ENCODE measurements at places on chromosomes 3 and 15. TPM values are rescaled to one million over a fixed set of nuclear protein-coding genes. Genes with fewer than 3 reads are reported as not detected.

PIF1 gene
- total RNA-seq, result 21.5 TPM

STIMATE gene
- total RNA-seq, result 10.0 TPM

CLSTN2 gene
- 0.02 TPM for total RNA-seq

GP9 gene
- total RNA-seq, result not detected

CA12 gene
- 141 TPM for total RNA-seq

SLC24A5 gene
- total RNA-seq, result not detected

GCNT3 gene
- 156 TPM for total RNA-seq

SCN11A gene
- not detected for total RNA-seq

PARP15 gene
- not detected for total RNA-seq

TMC3 gene
- total RNA-seq, result not detected

AMIGO3 gene
- 0.56 TPM for total RNA-seq

GPR171 gene
- total RNA-seq, result not detected

RTP1 gene
- total RNA-seq, result not detected

WDR72 gene
- total RNA-seq, result 6.1 TPM

CADM2 gene
- not detected for total RNA-seq

GOLGA8G gene
- not detected for total RNA-seq

DUOXA2 gene
- not detected for total RNA-seq

EFCC1 gene
- total RNA-seq, result not detected

CNTN3 gene
- not detected for total RNA-seq

TRPM1 gene
- not detected for total RNA-seq

TNNC1 gene
- total RNA-seq, result 0.87 TPM

SLC9C1 gene
- not detected for total RNA-seq

ANKRD34C gene
- not detected for total RNA-seq

FEZF2 gene
- not detected for total RNA-seq

ADPRH gene
- total RNA-seq, result 2.3 TPM

CPNE9 gene
- not detected for total RNA-seq

GOLGA8S gene
- total RNA-seq, result 0.12 TPM

KIF9 gene
- total RNA-seq, result 22.0 TPM

TM2D3 gene
- 25.6 TPM for total RNA-seq

THUMPD3 gene
- 68.1 TPM for total RNA-seq

XCR1 gene
- not detected for total RNA-seq

TLNRD1 gene
- 13.3 TPM for total RNA-seq

SOX2 gene
- 0.60 TPM for total RNA-seq

FAM107A gene
- 0.13 TPM for total RNA-seq

CELSR3 gene
- 5.7 TPM for total RNA-seq

MYO5C gene
- 4.6 TPM for total RNA-seq

SLC22A14 gene
- total RNA-seq, result not detected
